ENCODE measurements at places on chromosomes 6 and 20. TPM values are rescaled to one million over a fixed set of nuclear protein-coding genes. Genes with fewer than 3 reads are reported as not detected.

Gene SYNGAP1
- total RNA-seq: 7.4 TPM

Gene DZANK1
- total RNA-seq: 1.00 TPM

Gene CRNKL1
- total RNA-seq: 32.3 TPM

Gene NECAB3
- total RNA-seq: 31.6 TPM

Gene PNLDC1
- total RNA-seq: not detected

Gene HLA-DQB1
- 1.7 TPM for total RNA-seq

Gene APOBEC2
- not detected for total RNA-seq

Gene TMEM217
- total RNA-seq: 0.33 TPM

Gene CST2
- total RNA-seq: not detected

Gene HCK
- total RNA-seq: 0.33 TPM

Gene HSPA1L
- 0.67 TPM for total RNA-seq

Gene NEURL2
- total RNA-seq: 3.3 TPM

Gene SNAP25
- 2.4 TPM for total RNA-seq

Gene RBM24
- total RNA-seq: not detected

Gene EEF1E1
- 34.4 TPM for total RNA-seq

Gene HMGA1
- 101 TPM for total RNA-seq

Gene NSFL1C
- total RNA-seq: 22.9 TPM

Gene WFDC8
- not detected for total RNA-seq

Gene FRK
- 0.93 TPM for total RNA-seq

Gene TRIM15
- not detected for total RNA-seq

Gene TPMT
- total RNA-seq: 19.3 TPM

Gene GGTLC1
- total RNA-seq: not detected

Gene OPRM1
- total RNA-seq: not detected

Gene AFG1L
- 8.6 TPM for total RNA-seq

Gene PTP4A1
- 53.9 TPM for total RNA-seq

Measured in melanocyte of skin (primary cell).